CD4-positive, alpha-beta T cell (primary cell): ENCODE measurements at places on chromosomes 6 and 20.
A peak's percentile ranks its signal among the peaks of the same experiment; 100 is the strongest.

DNA sequence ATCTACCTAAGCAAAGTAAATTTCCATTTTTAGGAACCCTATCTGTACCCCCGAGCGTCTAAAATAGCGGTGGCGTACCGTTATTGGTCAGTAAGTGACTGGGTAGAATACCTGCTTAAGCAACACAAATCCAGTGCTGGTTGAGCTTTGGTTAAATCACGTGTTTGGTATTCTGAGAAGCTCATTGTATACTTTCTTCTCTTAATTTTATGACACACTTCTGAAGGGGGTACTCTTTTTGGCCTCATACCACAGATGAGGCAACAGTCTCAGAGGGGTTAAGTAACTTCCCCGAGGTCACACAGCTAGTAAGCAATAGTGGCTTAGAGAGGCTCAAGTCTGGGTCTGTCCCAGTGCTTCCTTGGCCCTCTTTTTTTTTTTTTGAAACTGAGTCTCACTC is 151.2 kb downstream of the TFAP2C start:
- H3K4me3 ChIP-seq = no peak overlapping the region
- no peak for DNase-seq
- H3K4me1 ChIP-seq = peaks cover 4% of the 10 kb centered on the region
- H3K27ac ChIP-seq = no peak overlapping the region
- H3K36me3 ChIP-seq = no peaks in the 10 kb centered on the region

DNA sequence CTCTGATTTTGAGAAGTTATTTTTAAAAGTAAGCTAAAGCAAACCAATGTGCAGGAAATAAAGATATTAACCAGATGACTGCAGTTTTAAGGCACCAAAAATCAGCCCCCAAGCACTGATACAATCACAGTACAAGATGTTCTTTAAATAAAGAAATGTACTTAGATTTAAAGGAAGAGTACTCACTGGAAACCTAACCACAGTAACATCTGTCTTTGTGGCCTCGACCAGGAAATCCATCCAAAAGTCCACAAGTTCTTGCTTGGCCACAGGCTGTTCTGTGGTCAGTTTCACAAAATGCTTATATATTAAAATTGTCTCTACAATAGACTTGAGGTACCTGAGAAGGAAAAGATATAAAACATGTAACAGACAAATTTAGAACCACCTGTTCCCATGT is 105.9 kb upstream of the MAP7 start:
- H3K4me3 ChIP-seq = no peak overlapping the region
- no peak for DNase-seq
- H3K4me1 ChIP-seq = no peaks in the 10 kb centered on the region
- peaks cover 42% of the 10 kb centered on the region for H3K36me3 ChIP-seq
- H3K27ac ChIP-seq = no peak overlapping the region
- no peaks in the 10 kb centered on the region for H3K27me3 ChIP-seq

DNA sequence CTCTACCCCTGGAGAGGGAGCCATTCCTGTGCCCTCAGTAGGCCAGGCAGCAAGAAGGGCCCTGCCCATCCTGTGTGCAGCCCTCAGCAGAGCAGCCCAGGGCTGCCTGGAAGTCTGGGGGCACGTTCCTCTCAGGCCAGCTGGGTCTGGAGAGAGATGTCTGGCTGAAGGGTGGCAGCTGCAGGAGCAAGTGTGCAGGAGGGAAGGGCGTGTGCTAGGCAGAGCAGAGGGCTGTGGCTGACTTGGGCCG is 62.7 kb downstream of the NOL4L start:
- peaks cover 72% of the 10 kb centered on the region for H3K4me1 ChIP-seq
- no peak overlapping the region for H3K4me3 ChIP-seq
- H3K27me3 ChIP-seq = no peaks in the 10 kb centered on the region
- H3K36me3 ChIP-seq = peaks cover 63% of the 10 kb centered on the region
- no peak for DNase-seq
- peak overlapping the region; percentile 55 for H3K27ac ChIP-seq

DNA sequence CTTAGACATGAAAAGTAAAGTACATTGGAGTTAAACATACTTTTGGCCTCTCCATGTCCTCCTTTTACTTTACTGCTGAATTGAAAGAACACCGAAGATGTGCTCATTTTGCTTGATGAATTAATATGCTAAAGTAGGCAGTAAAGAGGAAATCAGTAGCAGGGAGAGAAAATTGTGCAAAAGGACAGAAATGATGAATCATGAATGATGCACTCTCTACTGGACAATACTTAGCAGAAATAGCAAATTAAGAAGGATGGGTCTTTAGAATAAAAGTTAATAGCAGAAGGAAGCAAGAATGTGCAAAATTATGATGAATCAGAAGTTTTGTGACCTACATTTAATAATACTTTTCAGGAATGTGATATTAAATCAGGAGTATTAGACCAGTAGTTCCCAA is 8.4 kb upstream of the SPINT3 start:
- DNase-seq = no peak
- H3K4me1 ChIP-seq = no peaks in the 10 kb centered on the region
- H3K4me3 ChIP-seq = no peak overlapping the region
- H3K27ac ChIP-seq = no peak overlapping the region

DNA sequence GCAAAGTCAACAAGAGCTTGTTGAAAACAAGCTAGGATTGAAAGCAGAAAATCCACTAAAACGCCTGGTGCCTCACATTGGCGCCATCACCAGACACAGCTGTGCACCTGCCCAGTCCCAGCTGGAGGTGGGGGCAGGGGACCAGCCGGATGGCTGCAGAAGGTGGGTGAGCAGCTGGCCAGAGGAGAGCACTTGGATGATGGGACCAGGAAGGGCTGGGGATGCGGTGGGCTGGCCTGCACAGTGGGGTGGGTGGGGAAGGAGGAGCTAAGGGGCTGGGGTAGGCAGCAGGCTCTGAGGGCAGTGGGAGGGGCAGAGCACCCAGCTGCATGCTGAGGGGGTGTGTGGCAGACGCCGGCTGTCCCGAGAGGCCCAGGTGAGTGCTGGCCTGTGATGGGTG is 7.1 kb downstream of the CABLES2 start:
- no peak overlapping the region for H3K4me3 ChIP-seq
- no peak overlapping the region for H3K27ac ChIP-seq
- DNase-seq = no peak
- peaks cover 2% of the 10 kb centered on the region for H3K36me3 ChIP-seq

- H3K27me3 ChIP-seq = no peaks in the 10 kb centered on the region
- H3K4me1 ChIP-seq = no peaks in the 10 kb centered on the region
- no peak overlapping the region for H3K27ac ChIP-seq
These were observed 211.9 kb downstream of the FOXC1 start for GRCh38 chr6:1821513-1822183.

- H3K4me1 ChIP-seq = peaks cover 53% of the 10 kb centered on the region
- no peak overlapping the region for H3K27ac ChIP-seq
- no peak for DNase-seq
- H3K4me3 ChIP-seq = no peak overlapping the region
These were observed 34.2 kb downstream of the PIM1 start for GRCh38 chr6:37204014-37204751.
